ENCODE measurements at places on chromosomes 4 and X. TPM values are rescaled to one million over a fixed set of nuclear protein-coding genes. Genes with fewer than 3 reads are reported as not detected.

- peak overlapping the region; percentile 33 for H3K27ac ChIP-seq
- no peak for DNase-seq
- H3K4me1 ChIP-seq = no peaks in the 10 kb centered on the region
- no peaks in the 10 kb centered on the region for H3K27me3 ChIP-seq
Measured at GRCh38 chr4:96558466-96558865, 718.6 kb downstream of the PDHA2 start.

The QRFPR gene
- total RNA-seq = not detected

The SSX4 gene
- not detected for total RNA-seq

DNA sequence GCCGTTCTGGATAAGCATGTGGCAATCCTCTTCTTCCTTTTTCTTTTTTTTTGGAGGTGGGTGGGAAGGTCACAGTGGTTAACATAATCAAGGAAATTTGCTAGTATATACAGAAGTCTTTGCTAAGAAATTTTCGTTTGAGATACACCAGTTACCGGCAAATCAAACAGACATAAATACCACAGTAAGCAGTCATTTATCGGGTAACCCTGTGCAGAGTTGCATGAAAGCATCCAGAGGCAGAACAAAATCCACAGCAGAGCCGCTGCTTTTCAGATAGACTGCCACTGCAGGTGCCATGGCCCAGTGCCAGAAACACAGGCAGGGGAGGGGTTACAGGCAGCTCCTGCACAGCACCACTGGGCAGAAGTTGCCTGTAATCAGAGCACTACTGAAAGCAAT, 179.1 kb upstream of the MAB21L2 start:
- DNase-seq = peak; percentile 39
- H3K4me1 ChIP-seq = no peaks in the 10 kb centered on the region
- H3K27me3 ChIP-seq = no peaks in the 10 kb centered on the region
- peaks cover 12% of the 10 kb centered on the region for H3K36me3 ChIP-seq
- H3K27ac ChIP-seq = no peak overlapping the region
- no peak overlapping the region for H3K4me3 ChIP-seq

- no peaks in the 10 kb centered on the region for H3K4me1 ChIP-seq
- no peak overlapping the region for H3K27ac ChIP-seq
- no peak overlapping the region for H3K4me3 ChIP-seq
- H3K36me3 ChIP-seq = no peaks in the 10 kb centered on the region
- H3K27me3 ChIP-seq = no peaks in the 10 kb centered on the region
Measured at GRCh38 chr4:31246856-31247255, 526.7 kb downstream of the PCDH7 start.

The CTAG2 gene
- not detected for total RNA-seq

DNA sequence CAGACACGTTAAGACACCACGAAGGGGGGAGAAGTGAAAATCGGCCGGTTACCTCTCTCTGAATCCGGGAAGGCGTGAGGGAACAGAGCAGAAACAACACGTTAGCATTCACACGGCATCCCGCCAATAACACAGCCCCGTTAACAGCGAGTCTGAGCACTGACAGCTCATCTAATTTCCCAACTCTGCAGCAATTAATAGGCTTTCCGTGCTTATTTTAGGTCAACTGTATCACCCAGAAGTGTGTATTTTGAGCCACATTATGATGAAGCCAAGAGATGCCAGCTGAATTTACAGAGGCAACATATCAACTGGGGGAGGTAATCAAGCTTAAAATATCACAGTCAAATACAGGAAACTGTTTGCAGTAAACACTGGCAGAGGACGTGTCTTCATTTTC, 92.6 kb downstream of the NSUN7 start:
- no peak overlapping the region for H3K27ac ChIP-seq
- peaks cover 6% of the 10 kb centered on the region for H3K27me3 ChIP-seq
- H3K36me3 ChIP-seq = no peaks in the 10 kb centered on the region
- H3K4me3 ChIP-seq = no peak overlapping the region

DNA sequence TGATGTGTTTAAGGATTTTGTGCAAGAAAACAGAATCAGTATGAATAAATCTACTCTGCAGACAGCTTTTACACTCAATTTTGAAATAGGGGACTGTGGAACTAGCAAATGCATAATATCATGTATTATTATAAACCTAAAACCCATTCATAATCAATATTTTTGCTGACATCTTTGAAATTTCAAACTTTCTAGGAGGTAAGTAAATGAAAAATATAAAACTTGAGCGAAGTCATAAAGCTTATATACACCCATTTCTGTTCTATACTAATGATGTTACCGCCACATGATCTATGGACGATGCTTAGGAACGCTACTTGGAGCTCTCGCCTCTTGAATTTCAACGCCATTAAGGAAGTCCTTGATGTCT, 38.1 kb downstream of the ADGRA3 start:
- peaks cover 14% of the 10 kb centered on the region for H3K4me1 ChIP-seq
- H3K27ac ChIP-seq = no peak overlapping the region
- no peak overlapping the region for H3K4me3 ChIP-seq
- DNase-seq = no peak
- peaks cover 3% of the 10 kb centered on the region for H3K36me3 ChIP-seq

- no peak for DNase-seq
- no peaks in the 10 kb centered on the region for H3K27me3 ChIP-seq
- H3K36me3 ChIP-seq = peaks cover 14% of the 10 kb centered on the region
- peaks cover 46% of the 10 kb centered on the region for H3K4me1 ChIP-seq
- no peak overlapping the region for H3K4me3 ChIP-seq
Measured at GRCh38 chrX:47198026-47198686, 4.5 kb downstream of the UBA1 start.

GRCh38 chr4:181822005-181822375, 421.2 kb upstream of the TENM3 start:
- H3K4me3 ChIP-seq = no peak overlapping the region
- no peak overlapping the region for H3K27ac ChIP-seq
- H3K4me1 ChIP-seq = no peaks in the 10 kb centered on the region

Data from activated T-cell treated with anti-CD3 and anti-CD28 coated beads, Interleukin-2, amount 50 U/mL, for 72 hours (primary cell).